Left cardiac atrium (tissue), 4 donors: ENCODE measurements at places on chromosomes 5 and 9. TPM values are rescaled to one million over a fixed set of nuclear protein-coding genes. Genes with fewer than 3 reads are reported as not detected.

DNA sequence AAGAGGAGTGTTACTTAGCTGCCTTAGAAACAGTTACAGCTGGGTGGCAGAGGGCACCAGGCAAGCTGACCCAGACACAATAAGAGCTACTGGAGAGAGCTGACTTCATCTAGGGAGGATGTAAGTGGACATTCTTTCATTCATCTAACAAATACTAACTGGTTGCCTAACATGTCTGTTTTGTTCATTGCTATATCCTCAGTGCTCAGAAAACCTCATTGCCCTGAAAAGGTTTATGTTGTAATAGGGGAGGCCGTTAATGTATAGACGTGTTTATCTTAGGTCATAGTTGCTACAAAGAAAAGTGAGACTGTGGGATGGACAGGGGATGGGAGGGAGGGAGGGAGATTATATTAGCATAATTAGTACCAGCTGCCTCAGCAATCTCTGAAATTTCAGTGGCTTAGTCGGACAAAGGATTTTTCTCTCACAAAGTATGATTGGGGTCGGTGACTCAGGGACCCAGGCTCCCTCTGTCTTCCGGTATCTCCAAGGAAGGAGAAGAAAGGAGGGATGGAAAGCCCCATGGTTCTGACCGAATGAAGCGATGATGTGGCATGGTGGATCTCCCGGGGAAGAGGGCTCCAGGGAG is 2.6 kb upstream of the SNX18 start:
- DNase-seq = no peak

GRCh38 chr9:82081496-82081895 is 92.9 kb downstream of the SPATA31D1 start:
- no peak for DNase-seq

C9orf50 gene
- not detected for total RNA-seq

- DNase-seq = no peak
Measured at GRCh38 chr5:10201223-10201868, 48.3 kb downstream of the ATPSCKMT start.

GRCh38 chr5:6837519-6838110 is 124.4 kb downstream of the TENT4A start:
- no peak for DNase-seq

VCAN gene
- total RNA-seq = 94.1 TPM

CDH10 gene
- 1.2 TPM for total RNA-seq

- no peak for DNase-seq
Measured at GRCh38 chr9:132319421-132320110, 35.2 kb downstream of the SETX start.

CDKN2A gene
- not detected for total RNA-seq
